Progenitor cell of endocrine pancreas (in vitro differentiated cells): ENCODE measurements at places on chromosomes 1 and 21.

DNA sequence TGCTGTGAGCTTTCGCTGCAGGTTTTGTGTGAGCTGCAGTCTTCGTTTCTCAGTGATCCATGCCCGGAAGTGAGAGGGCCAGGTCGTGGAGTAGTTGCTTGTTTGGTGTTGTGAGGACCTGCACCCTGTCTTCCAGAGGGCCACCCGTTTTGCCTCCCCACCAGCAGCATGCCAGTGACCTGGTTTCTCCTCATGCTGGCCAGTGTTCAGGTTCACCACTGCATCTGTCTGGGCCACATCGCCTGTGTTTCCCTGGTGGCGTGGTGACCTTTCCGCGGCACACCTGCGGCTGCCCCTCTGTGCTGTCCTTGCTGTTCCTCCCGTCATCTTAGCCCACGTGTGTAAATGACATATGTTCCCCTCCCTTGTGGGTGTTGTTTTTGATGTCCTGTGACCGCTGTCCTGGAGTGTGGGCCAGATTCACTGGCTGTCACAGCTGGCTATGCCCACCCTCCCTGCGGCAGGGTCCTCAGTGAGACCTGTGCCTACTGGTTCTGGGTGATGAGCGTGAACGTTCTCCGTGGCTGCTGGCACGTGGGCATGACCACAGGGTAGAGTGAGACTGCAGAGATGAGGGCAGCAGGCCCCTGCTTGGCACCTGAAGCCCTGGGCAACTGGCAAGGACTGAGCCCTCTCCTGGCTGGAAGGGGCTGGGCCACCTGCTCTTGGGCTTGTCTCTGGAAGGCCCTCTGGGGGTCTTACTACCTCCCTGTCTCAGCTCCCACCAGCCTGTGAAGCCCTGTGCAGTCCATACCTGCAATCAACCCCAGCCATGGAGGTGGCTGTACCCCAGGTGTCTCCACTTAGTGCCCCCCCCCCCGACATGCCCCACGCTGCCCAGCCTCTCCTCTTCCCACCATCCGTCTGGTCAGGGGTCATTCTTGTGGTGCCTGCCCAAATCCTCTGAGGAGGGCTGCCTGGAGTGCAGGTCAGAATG is 7.3 kb downstream of the IBA57 start:
- no peak overlapping the region for H3K27ac ChIP-seq
- H3K27me3 ChIP-seq: no peaks in the 10 kb centered on the region
- H3K4me3 ChIP-seq: no peak overlapping the region
- no peak for DNase-seq

- no peak overlapping the region for H3K27ac ChIP-seq
Observed at GRCh38 chr1:31593136-31593665, 16.9 kb downstream of the TINAGL1 start.

GRCh38 chr1:54372978-54373377 is 33.2 kb downstream of the SSBP3 start:
- H3K27me3 ChIP-seq: no peaks in the 10 kb centered on the region
- no peak overlapping the region for H3K4me3 ChIP-seq
- no peak for DNase-seq
- peaks cover 62% of the 10 kb centered on the region for H3K4me1 ChIP-seq
- no peak overlapping the region for H3K27ac ChIP-seq

- H3K4me3 ChIP-seq: no peak overlapping the region
- no peak overlapping the region for H3K27ac ChIP-seq
- no peak for DNase-seq
- H3K36me3 ChIP-seq: peaks cover 1% of the 10 kb centered on the region
Observed at GRCh38 chr1:47794530-47794929, 202.7 kb downstream of the TRABD2B start.

GRCh38 chr1:114503916-114504422 is 7.0 kb downstream of the TRIM33 start:
- H3K4me3 ChIP-seq: no peak overlapping the region
- no peaks in the 10 kb centered on the region for H3K27me3 ChIP-seq
- DNase-seq: no peak
- peaks cover 30% of the 10 kb centered on the region for H3K4me1 ChIP-seq
- H3K27ac ChIP-seq: no peak overlapping the region

DNA sequence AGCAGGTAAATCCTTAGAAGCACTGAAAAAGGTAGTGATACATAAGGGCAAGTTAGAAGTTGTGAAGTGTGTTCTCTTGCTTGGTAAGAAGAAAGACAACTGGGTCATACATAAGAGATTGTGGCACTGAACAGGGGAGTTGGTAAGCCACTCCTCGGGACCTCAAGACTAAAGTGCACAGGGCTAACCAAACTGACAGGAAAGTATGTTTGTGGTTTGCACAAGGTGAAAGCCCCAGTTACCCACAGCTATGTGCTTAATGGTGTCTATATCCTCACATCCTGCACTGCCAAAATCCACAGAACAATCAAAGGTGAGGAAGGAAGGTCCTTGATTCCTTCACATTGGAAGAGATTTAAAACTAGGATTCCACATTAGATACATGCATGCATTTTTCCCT is 276.5 kb downstream of the DNM3 start:
- no peak overlapping the region for H3K27ac ChIP-seq
- no peaks in the 10 kb centered on the region for H3K27me3 ChIP-seq
- no peak overlapping the region for H3K4me3 ChIP-seq
- no peaks in the 10 kb centered on the region for H3K4me1 ChIP-seq
- H3K36me3 ChIP-seq: no peaks in the 10 kb centered on the region
- no peak for DNase-seq

- H3K27ac ChIP-seq: peak overlapping the region; percentile 75
- no peaks in the 10 kb centered on the region for H3K36me3 ChIP-seq
- peak; percentile 59 for DNase-seq
- peak overlapping the region; percentile 75 for H3K4me3 ChIP-seq
- H3K27me3 ChIP-seq: peaks cover 8% of the 10 kb centered on the region
Observed at GRCh38 chr1:40653851-40654537, 11.5 kb downstream of the RIMS3 start.

GRCh38 chr1:209839875-209840546 is 12.2 kb downstream of the UTP25 start:
- H3K27me3 ChIP-seq: no peaks in the 10 kb centered on the region
- no peak for DNase-seq
- peaks cover 11% of the 10 kb centered on the region for H3K36me3 ChIP-seq
- H3K27ac ChIP-seq: no peak overlapping the region

DNA sequence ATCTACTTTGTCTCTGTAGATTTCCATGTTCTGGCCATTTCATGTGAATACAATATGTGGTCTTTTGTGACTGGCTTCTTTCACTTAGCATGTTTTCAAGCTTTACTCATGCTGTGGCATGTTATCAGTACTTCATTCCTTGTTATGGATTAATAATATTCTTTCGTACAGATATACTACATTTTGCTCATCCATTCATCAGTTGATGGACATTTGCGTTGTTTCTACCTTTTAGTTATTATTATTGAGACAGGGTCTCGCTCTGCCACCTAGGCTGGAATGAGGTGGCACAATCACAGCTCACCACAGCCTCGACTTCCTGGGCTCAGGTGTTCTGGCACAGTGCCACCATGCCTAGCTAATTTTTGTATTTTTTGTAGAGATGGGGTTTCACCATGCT is 21.4 kb downstream of the SFPQ start:
- no peak overlapping the region for H3K27ac ChIP-seq
- H3K4me3 ChIP-seq: no peak overlapping the region
- no peaks in the 10 kb centered on the region for H3K27me3 ChIP-seq
- no peak for DNase-seq
- H3K4me1 ChIP-seq: peaks cover 11% of the 10 kb centered on the region
- peaks cover 14% of the 10 kb centered on the region for H3K36me3 ChIP-seq

DNA sequence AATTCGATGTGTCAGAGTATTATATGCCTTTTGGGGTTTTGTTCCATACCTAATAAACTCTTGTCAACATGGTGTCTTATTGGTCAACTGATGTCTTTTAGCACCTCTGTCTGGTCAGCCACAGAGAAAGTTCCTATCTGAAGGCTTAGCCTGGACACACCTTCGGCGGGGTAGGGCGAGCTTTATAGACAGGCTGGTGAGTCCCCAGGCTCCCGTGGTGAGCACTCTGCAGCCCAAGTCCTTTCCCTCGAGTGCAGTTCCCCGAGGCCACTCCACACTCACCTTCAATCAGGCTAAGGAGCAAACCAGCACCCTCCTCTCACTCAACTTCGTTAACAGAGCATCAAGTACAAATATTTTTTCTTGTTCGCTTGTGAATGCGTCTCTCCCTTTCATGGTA is 133.9 kb downstream of the ATG4C start:
- no peak overlapping the region for H3K4me3 ChIP-seq
- no peaks in the 10 kb centered on the region for H3K36me3 ChIP-seq
- no peak overlapping the region for H3K27ac ChIP-seq

- peaks cover 3% of the 10 kb centered on the region for H3K36me3 ChIP-seq
- H3K4me3 ChIP-seq: peak within 1 kb of the TSS; percentile 96
- peak; percentile 32 for DNase-seq
- H3K4me1 ChIP-seq: peaks cover 12% of the 10 kb centered on the region
Observed at GRCh38 chr1:183804916-183805841, at the start of gene RGL1. Gene RGL1, plus strand, starts transcription at chr1:183805120. Its CDS starts 178 bp downstream, at chr1:183805298.

DNA sequence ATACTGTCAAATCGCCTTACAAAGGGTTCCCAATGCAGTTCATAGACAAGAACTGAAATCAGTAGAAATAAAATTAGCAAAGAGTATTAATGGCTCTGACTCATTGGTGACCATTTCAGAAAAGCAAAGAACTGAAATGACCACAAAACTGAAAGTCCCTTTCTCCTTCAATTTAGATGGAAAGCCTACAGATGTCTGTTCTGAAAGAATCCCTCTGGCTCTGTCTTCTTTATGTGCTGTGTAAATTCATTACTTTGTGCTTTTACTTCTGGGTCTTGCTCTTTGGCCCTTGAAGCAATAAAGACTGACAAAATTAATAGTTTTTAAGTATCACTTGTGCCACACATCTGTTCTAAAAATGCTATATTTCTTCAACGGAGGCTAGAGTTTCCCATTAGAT is 62.7 kb upstream of the GPR89A start:
- no peak for DNase-seq
- H3K4me3 ChIP-seq: no peak overlapping the region
- no peaks in the 10 kb centered on the region for H3K4me1 ChIP-seq
- H3K27me3 ChIP-seq: peaks cover 21% of the 10 kb centered on the region
- H3K36me3 ChIP-seq: no peaks in the 10 kb centered on the region

DNA sequence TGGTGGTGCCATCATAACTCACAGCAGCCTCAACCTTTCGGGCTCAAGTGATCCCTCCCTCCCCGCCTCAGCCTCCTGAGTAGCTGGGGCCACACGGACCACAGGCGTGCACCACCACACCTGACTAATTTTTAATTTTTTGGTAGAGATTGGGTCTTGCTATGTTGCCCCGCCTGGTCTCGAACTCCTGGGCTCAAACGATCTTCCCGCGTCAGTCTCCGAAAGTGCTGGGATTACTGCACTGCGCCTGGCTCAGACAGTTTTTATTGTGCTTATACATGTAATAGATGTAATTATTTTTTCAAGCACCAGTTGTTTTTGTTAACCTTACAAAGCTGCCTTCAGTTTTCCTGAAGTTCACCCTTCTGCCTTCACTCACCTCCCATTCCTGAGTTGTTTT is 38.0 kb upstream of the HMGN1 start:
- DNase-seq: no peak
- H3K27ac ChIP-seq: no peak overlapping the region
- no peaks in the 10 kb centered on the region for H3K27me3 ChIP-seq
- H3K4me3 ChIP-seq: peak overlapping the region; percentile 71
- H3K36me3 ChIP-seq: peaks cover 2% of the 10 kb centered on the region
- H3K4me1 ChIP-seq: peaks cover 19% of the 10 kb centered on the region

GRCh38 chr1:113654883-113655282 is 104.4 kb downstream of the PHTF1 start:
- DNase-seq: no peak
- no peaks in the 10 kb centered on the region for H3K36me3 ChIP-seq
- H3K4me1 ChIP-seq: peaks cover 30% of the 10 kb centered on the region
- no peak overlapping the region for H3K4me3 ChIP-seq
- H3K27ac ChIP-seq: no peak overlapping the region

DNA sequence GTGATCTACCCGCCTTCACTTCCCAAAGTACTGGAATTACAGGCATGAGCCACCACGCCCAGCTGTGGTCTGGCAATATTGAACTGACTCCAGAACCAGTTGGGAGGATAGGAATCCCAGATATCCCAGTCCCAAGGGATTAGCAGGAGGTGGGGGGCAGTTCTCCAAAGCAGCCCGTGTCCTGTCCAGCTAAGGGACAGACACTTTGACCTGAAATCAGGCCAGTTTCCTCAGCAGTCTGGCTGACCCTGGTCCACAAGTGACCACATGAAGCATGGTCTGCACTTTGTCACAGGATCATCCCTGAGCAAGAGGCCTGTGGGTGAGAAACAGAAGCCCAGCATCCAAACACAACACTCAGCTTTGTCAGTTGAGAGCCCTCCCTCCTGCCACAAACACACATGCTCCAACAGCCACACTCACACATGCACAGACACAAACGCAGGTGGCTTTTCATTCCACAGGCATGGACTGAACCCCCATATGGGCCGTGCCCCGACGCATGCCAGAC is 2.7 kb upstream of the FDPS start:
- peaks cover 11% of the 10 kb centered on the region for H3K4me1 ChIP-seq
- DNase-seq: no peak
- no peaks in the 10 kb centered on the region for H3K27me3 ChIP-seq
- peak overlapping the region; percentile 78 for H3K27ac ChIP-seq
- no peak overlapping the region for H3K4me3 ChIP-seq

DNA sequence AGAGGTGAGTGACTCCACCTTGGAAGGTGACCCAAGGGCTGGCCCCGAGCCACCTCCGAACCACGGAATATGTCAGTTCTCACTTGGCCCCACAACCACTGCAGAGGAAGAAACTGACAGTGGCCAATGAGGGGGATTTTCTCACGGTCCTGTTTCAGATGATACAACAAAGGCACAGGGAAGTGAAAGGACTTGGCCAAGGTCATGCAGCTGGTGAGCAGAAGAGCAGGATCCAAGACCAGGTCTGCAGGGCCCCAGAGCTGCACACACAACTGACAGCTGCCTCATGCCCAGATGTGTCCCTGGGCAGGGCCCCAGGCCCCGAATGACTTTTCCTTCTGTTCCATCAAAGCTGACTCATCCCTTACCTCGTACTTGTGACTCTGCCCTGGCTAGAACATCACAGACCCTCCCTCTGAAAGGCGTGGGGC is 25.8 kb upstream of the EVA1B start:
- no peak overlapping the region for H3K27ac ChIP-seq
- no peak overlapping the region for H3K4me3 ChIP-seq
- no peaks in the 10 kb centered on the region for H3K27me3 ChIP-seq
- DNase-seq: no peak

DNA sequence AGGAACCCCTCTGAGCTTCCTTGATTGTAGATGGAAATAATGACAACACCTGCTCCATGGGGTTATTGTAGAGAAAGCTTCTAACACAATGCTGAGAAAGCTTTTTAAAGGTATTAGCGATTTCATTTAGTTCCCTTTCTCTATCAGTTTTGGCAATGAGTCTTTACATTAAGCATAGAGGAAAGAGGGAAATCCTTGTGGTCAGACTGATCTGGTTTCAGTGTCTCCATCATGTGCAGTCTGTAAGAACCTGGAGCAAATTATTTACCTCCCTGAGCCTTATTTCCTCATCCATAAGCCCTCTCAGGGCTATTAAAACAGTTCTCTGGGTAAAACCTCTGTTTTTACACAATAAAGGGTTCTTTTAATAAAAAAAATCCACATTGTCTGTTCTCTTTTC is 87.5 kb downstream of the FGGY start:
- DNase-seq: no peak
- H3K27ac ChIP-seq: no peak overlapping the region
- no peaks in the 10 kb centered on the region for H3K27me3 ChIP-seq
